IMR-90 (cell line): ENCODE measurements at places on chromosomes 1 and 21. TPM values are rescaled to one million over a fixed set of nuclear protein-coding genes. Genes with fewer than 3 reads are reported as not detected.

RHEX gene
- not detected in 2 replicates for total RNA-seq

- no peak for DNase-seq
Measured at GRCh38 chr1:83676106-83676505, 322.8 kb downstream of the TTLL7 start.

DNA sequence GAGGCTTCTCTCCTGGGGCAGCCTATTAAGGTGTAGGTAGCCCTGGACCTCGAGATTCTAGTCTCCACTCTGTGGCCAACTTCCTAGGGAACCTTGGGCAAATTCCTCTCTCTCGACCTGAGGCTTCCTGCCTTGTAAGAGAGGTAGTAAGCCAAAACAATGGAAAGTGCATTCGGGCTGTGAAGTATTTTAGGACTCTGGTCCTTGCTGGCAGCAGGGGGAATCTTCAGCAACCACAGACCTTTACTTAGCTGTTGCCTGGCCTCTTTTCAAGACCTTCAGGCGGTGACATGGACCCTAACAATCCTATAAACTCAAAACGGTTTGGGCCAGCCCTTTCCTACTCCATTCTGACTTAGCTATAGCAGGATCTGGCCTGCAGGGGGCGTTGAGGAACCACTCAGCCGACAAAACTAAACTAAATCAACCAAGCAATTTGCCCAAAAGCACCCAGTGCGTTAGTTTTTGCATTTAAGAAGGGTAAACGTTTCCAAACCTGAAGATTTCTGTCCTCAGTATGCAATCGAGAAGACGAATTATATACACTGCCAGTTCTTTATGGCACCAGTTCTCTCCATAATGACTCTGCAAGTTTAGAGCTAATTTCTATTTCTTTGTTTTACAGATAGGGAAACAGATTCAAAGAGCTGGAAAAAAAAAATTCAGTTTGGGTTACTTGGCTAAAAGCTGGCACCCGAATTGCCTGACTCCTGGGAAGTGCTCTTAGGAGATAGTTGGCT, 10.9 kb upstream of the SESN2 start:
- DNase-seq, result peak; percentile 80

DNA sequence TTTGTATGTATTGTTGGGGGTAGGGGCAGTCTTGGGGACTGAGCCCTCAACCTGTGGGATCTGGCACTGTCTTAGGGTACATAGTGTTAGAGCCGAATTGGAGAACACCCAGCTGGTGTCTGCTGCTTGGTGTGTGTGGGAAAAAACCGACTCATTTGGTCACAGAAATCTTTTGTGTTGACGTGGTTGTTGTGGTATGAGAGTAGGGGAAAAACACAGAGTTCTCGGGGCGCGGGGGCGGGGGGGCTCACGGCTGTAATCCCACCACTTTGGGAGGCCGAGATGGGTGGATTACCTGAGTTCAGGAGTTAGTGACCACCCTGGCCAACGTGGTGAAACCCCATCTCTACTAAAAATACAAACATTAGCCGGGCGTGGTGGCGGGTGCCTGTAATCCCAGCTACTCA, 15.3 kb upstream of the SRSF10 start:
- peak; percentile 68 for DNase-seq

- no peak for DNase-seq
Measured at GRCh38 chr1:50787266-50787665, 172.8 kb downstream of the FAF1 start.

DNA sequence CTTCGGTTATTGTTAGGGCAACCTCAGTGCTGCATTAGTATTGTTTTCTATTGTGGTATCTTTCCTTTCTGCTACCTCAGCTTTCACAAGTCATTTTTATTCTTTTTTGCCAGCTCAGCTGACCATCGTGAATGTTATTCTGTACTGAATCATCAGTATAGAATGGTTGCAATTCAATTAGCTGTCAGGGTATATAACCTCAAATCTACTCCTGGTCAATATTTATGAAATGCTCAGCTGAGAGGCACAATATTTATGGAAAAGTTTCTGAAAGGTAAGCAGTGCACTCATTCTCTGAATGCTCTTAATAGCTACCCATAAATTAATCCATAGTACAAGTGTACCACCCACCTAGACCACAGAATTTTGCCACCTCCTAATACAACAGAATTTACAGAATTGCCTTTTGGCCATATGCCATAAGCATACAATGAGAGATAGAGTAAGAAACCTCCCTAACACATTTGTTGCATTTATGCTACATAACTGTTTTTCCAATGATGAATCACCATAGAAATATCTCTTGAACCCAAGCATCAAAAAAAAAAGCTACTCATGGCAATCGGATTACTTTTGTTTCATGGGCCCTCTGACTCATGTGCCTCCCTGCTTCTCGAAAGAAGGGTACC, 732.6 kb upstream of the CHRM3 start:
- peak; percentile 77 for DNase-seq

PNRC2 gene
- total RNA-seq, result 76.0 and 106 TPM in 2 replicates

DNA sequence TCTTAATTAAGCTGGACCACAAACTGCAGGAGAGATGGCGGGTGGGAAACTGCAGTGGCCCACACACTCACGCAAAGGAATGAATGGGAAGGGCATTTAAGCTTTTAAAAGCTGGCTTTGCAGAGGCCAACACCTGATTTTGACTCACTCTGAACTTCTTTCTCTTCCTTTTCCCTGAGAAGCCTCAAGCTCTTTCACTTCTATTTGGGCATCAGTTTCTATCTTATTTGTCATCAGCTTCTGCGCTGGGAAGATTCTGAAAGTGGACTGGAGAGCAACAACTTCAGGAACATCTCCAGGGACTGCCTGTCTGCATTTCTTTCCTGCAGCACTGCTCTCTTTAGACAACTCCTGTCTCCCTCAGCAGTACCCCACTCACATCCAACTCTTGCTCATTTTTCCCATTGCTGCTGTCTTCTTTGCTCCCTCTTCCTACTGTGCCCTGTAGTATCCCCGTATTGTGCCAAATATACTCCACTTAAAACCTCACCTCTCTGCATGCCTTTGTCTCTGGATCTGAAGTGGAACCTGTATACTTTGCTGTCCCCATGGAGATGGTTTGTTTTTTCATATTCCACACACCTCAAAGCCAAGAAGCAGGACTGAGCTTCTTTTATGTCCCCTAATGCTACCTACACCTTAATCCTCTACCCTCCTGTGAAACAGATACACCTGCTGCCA, 143.3 kb upstream of the JUN start:
- peak; percentile 12 for DNase-seq

TRIM45 gene
- 1.7 and 2.0 TPM in 2 replicates for total RNA-seq

DNA sequence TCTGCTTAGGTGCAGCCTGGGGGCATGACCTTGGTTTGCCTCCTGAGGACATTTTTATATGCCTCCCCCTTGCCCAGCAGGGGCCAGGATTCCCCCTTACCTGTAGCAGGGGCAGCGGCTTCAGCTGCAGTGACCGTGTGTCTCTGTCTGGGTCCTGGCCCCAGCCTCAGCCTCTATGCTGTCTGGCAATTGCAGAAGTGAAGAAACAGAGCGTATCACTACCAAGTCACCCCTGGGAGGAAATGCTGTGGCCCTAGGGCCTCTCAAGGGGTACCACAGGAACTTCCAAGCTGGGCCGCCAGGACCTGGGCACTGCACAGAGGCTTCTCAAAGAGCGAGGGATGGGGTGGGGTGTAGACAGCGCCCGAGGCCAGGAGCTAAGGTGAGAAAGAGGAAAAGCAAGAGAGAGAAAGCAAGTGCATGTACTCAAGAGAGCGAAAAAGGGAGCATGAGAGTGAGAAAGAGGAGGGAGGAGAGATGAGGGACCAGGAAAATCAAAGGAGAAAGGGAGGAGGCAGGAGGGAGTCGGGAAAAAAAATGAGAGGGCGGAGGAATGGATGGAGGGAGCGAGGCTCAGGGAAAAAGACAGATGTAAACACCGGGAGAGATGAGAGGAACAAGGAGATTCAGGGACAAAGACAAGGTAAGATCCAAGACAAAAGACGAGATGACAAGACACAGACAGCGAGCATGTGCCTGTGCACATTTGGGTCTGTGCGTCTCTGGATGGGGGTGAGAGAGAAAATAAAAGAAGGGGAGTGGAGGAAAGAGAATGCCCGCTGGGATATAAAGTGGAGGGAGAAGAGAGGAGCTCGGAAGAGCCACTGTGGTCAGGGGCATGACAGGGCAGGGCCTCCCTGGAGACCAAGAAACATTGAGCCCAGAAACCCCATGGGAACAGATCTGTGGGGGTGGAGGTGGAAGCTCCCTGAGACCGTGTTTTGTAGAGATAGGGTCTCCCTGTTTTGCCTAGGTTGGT, at the start of gene PTAFR:
TSS of gene PTAFR (minus strand) at position 199 of the 979 bp plus-strand sequence. CDS start 25,669 bp downstream, outside the sequence.
- DNase-seq, result no peak

DNA sequence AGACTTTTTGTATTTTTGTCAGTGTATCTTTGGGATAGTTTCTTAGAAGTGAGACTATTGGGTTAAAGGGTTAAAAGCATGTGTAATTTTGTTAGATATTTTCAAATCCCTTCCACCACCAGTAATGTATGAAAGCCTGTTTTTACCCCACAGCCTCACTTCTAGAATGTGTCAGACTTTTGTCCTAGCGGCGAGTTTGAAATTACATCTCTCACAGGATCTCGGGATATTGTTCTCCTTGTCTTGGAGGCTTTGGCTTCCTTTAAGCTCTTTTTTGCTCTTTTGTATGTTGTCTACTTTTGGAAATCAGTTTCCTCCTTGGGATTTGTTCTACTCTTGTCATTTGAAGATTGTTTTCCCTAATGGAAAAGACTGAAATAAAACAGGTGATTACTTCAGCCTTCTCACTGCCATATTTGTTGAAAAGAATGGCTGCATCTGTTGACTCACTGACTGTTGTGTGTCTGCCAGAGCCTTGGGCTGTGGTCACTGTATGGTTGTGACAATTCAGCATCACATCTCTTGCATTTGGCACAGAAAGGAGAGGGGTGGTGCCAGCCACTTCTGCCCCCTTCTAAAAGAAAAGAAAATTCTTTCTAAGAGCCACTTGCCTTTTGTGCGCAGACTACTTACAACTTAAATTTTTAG, 22.6 kb downstream of the ST3GAL3 start:
- peak; percentile 33 for DNase-seq

DNA sequence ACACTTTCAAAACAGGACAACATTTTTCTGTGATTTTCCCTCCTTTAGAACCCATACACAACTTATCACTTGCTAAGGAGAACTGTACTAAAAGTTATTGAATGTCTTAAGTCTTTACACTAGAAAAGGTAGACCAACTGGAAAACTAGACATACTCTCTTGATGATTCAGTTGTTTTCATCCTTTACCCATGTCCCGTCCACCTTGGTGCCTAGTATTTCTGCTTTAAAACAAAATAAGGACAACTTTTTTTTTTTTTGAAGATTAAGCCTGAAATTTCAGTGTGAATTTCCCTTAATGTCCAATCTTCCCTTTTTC, 4.5 kb downstream of the CDKN2C start:
- DNase-seq, result no peak

DNA sequence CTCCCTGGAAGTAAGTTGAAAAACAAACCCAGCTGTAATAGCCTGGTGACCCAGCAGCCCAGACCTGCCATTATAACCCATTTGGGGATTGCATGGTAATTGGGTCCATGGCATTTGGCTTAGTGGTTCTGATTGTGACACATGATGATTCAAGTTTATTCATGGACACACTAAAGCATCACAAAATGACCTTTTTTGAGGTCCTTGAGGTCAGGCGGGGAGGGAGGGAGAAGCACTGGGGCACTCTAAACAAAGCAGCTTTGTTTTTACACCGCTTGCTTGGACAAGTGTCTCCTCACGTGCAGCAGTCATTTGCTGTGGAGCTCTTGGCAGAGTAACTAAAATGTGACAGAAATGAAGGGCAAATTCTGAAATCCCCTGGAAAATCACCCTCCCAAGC, 241.0 kb upstream of the SGIP1 start:
- DNase-seq, result no peak

PDC gene
- total RNA-seq, result not detected in 2 replicates

DNA sequence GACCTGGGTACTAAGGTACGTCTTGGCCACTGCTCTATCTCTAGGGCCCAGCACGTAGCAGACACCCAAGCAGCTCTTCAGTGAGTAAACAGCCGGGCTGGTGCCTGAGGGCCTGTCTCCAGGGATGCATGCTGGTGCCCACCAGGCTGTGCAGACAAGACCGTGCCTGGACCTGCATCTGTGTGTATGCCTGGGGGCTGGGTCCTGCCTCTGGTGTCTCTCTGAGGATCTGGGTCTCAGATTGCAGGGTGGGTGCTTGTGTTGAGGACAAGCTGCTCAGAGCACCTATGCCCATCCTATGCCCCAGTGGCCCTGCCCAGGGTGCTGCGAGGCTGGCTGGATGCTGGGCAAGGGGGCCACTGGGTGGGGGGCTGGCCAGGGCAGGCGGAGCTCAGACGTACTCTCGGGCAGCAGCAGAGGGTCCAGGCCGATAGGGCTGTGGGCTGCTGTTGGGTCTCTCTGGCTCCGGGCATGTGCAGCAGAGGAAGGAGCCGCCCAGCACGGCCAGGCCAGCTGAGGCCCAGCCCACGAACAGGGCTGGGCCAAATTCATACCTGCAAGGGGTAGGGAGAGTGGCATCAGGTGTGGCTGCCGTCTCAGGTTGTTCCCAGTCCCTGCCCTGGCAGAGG, 4.4 kb downstream of the CLDN19 start:
- DNase-seq, result no peak

DNA sequence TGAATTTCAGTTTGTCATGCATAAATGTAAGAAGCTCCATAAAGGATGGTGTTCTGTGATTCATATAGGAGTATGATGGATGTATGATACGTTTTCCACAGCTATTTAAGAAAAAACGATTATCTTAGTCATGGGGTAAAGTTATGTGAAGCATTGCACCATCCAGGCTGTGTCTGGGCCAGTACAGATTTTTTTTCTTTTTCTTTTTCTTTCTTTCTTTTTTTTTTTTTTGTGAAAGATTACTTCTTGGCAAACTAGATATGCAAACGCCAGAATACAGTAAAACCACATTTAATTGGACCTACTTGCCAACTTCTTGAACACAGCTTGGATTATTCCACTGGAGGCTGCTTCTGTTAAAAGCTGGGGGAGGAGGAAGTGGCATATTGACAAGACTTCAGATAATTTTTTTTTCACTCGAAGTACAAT, 14.9 kb downstream of the ZBTB18 start:
- peak; percentile 84 for DNase-seq

DNA sequence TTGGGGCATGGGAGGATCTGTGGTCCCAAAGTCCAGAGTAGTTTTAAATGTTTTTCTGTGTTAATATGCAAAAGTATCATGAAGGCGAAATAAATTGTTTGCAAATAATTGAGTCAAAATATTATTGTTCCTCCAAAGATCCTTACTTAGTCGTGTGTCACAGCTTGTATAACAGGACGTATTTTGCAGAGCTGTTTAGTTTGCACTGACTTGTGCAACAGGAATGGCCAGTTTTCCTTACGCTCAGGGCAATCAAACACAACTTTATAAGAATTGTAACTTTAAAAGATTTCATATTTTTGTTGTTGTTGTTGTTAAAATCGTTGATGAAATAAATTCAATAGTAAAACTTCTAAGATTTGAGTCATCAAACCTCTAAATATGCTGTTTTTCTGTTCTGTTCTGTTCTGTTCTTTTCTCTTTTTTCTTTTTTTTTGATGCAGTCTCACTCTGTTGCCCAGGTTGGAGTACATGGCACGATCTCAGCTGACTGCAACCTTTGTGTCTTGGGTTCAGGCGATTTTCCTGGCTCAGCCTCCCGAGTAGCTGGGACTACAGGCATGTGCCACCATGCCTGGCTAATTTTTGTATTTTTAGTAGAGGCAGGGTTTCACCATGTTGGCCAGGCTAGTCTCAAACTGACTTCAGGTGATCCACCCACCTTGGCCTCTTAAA, 60.6 kb downstream of the UCK2 start:
- DNase-seq, result no peak
